ENCODE measurements at places on chromosomes 7 and 10.
A peak's percentile ranks its signal among the peaks of the same experiment; 100 is the strongest.

DNA sequence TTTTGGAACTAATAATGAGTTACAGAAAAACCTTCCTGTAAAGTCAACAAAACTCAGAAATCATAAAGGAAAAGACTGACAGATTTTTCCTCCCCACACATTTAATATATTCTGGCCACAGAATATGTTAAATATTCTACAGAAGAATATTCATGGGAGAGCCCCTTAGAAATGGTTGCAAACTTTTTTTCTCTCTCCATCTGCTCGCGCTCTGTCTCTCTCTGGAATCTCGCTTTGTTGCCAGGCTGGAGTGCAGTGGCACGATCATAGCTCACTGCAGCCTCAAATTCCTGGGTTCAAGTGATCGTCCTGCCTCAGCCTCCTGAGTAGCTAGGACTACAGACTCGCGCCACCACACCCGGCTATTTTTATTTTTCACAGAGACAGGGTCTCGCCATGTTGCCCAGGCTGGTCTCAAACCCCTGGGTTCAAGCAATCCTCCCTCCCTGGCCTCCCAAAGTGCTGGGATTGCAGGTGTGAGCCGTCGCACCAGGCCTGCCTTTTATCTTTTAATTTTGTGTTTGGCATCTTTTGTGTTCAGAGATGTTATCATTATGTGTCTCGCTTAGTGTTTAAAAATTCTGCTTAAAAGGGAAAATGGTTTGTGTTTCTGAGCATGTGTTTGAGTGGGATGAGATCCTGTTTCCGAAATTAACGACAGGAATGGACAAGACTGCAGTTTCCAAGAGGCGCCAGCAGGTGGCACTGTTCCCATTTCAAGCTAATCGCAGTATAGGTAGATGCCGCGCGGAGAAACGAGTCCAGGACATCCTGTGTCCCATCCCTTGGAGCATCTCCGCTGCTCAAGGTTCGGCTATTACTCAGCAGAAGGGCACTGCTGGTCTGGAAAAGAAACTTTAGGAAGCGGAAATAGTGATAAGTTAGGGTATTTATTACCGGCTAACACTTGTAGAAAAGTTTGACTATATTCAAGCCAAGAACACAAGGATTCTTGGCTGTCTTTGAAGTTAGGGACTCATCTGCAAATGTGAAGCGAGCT is 23.1 kb upstream of the ST7 start:
- peak; percentile 74 for DNase-seq

DNA sequence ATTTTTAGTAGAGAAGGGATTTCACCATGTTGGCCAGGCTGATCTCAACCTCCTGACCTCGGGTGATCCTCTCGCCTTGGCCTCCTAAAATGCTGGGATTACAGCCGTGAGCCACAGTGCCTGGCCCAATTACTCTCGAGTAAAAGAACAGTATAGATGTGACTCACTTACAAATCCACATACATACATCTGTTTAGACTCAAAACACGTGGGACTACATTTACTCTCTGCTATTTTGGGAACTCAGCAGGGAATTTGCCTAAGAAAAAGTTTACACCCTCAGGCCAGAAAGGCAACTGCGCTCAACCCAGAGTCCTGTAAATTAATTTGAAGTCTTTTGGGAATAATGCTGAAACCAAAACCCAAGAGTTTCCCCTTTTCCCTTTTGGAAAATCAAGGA is 289.7 kb downstream of the KLF6 start:
- DNase-seq: no peak

- DNase-seq: no peak
These were observed 49.4 kb downstream of the ZNF467 start for GRCh38 chr7:149723795-149724495.

- no peak for DNase-seq
These were observed 1290.3 kb downstream of the XPNPEP1 start for GRCh38 chr10:108633046-108633445.

GRCh38 chr10:89923661-89924060 is 222.3 kb downstream of the KIF20B start:
- DNase-seq: no peak

DNA sequence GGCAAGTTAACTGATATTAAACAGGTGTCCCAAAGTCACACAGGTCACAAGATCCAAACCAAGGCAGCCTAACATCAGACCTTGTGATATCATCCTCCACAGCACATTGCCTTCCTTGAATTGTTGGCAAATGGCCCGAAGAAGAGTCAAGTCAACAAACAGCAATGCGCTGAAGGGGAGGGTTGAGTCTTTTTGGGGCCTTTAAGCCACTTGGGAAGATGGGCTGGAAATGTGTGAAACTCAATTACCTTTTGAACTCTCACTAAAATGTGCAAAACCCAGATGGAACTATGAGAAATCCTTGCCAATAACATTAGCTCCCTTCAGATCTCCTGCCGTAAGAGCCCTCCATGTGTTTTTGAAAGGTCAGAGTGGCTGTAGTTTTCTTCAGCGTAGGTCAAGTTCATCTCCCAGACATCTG is 47.9 kb upstream of the STK17A start:
- no peak for DNase-seq
